Right lung (tissue), 10 donors: ENCODE measurements at places on chromosomes 3 and 15.

DNA sequence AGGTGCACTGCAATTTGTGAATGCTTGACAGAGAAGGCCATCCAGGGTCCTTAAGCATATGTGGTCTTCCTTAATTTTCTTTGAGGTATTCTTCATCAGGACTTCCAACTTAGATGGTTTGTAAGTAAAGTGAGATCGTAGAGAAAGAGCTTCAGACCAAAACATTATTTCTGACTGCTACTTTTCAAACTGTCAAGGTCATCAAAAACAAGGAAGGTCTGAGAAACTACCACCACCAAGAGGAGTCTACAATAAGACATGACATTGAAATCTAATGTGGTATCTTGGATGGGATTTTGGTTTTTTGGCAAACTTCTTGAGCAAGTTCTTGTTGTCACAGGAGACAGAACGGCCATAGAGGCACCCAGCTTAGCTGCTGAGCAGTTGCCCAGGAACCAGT lies 20.0 kb upstream of the RNF111 start:
- no peak for DNase-seq

GRCh38 chr3:106534206-106534605 lies 665.4 kb upstream of the CBLB start:
- no peak for DNase-seq

DNA sequence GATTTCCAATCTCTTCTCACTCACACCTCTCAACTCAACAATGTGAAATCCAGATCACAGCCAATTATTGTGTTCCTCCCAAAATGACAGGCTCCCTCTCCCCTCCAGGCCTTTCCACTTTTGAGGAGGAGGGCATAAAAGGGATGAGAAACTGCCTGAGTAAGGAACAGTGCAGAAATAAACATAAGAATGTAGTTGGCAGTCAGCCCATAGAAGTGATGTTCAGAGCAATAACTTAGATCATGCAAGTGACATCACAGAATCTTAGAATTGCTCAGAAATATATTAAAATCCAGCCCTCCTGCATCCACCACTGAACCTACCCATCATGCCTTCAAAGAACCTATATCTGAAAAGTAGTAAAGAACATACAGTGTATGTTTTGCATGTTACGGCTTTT lies 299.4 kb upstream of the GADL1 start:
- DNase-seq = no peak

- DNase-seq = no peak
Observed at GRCh38 chr15:70714565-70714964, 48.8 kb downstream of the UACA start.

DNA sequence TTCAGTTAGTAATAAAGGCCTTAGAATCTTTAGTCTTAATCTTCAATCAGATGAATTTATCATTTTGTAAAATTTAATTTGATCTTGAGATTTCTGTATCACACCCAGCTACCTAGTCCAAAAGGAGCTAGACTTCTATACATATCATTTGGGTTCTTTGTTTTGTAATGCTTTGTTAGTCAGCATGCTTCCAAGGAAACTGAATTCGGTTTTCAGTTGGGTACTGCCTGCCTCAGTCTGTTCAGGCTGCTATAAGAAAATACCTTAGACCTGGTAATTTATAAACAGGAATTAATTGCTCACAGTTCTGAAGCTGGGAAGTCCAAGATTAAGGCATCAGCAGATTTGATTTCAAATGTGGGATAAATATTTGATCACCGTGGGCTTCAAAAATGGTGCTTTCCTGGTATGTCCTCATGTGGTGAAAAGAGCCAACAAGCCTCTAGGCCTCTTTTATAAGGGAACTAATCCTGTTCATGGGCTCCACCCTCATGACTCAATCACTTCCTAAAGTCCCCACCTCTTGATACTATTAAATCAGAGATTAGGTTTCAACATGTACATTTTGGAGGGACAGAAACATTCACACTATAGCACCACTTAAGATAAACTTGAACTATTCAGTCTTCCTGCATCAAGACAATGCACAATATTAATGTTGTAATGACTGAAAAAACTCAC lies 800.7 kb downstream of the NAALADL2 start:
- no peak for DNase-seq

- DNase-seq = no peak
Observed at GRCh38 chr3:37346227-37347005, 172.0 kb upstream of the LRRFIP2 start.

DNA sequence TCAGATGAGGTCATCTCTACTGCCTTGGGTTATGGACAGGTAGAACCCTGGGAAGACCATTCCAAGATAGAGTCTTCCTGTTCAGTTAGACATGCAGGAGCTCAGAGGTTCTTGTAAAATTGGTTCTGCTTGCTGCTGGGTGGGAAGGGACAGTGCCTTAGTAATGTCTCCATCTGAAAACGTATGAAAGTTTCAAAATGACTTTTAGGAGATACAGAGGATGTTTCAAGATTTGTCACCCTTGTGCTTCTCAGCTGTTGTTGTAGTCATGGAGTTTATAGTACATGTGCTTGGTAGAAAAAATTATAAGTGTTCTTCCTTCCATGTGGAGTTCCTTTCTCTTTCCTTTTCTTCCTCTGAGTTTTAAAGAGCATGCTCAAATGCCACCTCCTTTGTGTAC lies 885.2 kb upstream of the CFAP20DC start:
- DNase-seq = no peak

- no peak for DNase-seq
Observed at GRCh38 chr3:194407423-194407822, 8.4 kb upstream of the GP5 start.

GRCh38 chr3:141306276-141306675 lies 62.0 kb upstream of the ZBTB38 start:
- DNase-seq = no peak

DNA sequence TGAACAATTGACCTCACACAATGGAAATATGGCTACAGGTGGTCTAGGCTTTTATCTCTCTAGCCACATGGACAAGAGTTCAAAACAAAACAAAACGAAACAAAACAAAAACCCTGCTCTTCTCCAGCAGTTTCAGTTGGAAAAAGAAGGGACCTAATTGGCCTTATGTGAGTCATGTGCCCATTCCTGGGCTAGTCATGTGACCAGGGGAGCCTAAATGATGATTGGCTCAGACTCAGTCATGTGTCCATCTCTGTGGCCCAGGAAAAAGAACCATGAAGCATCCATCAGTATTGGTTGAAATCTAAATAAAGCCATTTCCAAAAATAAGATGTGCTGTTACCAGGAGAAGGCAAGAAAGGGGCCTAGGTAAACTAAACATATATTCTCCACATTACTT lies 96.8 kb downstream of the ANXA2 start:
- no peak for DNase-seq

GRCh38 chr15:38991701-38992100 lies 427.1 kb upstream of the RASGRP1 start:
- DNase-seq = no peak

DNA sequence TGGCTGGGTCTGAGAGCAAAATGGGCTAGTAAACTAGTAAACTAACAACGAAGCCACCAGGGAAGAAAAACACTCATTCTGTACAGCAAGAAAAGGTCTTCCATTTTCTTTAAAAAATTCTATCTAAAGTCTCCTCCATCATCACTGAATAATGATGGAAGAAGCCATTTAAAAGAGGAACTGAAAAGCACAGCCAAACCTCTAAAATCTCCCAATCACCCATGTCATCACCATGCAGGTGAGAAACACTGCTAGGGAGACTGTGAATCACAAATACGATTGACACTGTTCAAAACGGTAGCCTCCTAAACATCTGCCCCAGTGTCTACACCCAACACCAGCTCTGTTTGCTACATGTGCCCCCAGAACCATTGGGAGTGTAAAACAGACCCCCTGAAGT lies 140.4 kb downstream of the RORA start:
- DNase-seq = no peak

GRCh38 chr15:81511138-81511537 lies 137.1 kb upstream of the TMC3 start:
- DNase-seq = no peak

DNA sequence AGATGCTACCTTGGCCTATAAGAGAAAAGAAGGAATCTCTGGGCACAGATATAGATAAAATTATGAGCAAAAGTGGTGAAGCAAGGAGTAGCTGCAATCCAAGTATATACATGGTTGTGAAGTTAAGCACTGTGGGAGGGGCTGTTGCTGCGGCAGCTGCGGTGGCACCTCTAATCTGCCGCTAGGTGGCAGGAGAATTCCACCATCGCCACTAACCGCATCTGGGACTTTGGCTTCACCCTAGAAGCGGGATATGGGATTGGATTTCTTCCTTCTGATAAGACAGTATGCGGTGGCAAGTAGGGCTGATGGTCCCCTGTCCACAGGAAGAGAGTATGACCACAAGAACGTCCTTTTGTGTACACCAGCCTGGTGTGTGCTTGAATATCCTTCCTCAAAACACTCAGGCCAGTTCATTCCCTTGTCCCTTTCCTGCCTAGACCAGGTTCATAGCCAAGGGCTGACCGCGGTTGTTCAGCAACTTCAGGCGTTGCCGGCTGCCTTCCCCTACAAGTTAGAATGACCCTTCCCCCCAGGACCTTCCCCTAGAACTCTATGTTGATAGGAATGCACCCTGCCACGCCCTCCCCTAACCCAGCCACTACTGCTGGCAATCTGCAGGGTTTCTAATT lies 5.1 kb downstream of the MAGEL2 start:
- DNase-seq = peak; percentile 54

GRCh38 chr3:171809611-171809860 lies 747 bp downstream of the PLD1 start:
- no peak for DNase-seq

DNA sequence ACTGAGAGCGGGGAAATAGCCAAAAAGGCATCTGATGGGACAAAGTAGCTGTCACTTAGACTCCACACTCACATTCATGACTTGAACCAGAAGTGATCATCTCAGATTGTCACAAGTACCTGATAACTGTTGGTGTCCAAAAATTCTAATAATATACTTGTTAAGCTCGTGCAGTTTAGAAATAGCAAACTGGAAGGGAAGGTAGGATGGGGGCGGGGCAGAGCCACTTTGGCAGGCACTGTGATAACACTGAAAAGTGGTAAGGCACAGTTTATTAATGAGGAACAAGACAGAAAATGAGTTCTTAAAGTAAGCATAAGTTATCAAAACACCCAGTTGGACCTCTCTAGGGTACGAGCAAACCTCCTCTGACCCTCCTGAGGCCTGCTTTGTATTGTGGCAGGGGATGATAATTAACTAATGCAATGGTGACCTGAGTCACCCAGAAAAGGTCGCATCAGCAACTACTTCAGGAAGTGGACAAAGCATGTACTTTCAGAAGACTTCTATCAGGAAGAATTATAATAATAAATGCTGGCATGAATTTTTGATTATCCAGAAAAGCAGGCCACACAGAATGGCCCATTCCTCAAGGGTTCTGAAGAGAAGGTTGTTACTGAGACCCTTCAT lies 54.4 kb downstream of the ADCY5 start:
- no peak for DNase-seq

DNA sequence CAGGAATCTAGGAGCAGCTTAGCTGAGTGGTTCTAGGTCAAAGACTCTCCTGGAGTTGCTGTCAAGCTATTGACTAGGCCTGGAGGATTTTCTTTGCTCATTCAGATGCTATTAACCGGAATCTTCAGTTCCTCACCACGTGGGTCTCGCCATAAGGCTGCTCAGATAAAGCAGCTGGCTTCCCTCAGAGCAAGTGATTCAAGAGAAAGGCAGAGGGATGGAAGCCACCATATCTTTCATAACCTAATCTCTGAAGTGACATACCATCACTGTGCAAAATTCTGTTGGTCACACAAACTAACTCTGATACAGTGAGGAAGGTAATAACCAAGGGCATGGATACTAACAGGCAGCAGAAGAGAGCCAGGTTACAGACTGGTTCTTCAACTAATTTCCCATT lies 72.7 kb upstream of the FLNB start:
- DNase-seq = no peak

DNA sequence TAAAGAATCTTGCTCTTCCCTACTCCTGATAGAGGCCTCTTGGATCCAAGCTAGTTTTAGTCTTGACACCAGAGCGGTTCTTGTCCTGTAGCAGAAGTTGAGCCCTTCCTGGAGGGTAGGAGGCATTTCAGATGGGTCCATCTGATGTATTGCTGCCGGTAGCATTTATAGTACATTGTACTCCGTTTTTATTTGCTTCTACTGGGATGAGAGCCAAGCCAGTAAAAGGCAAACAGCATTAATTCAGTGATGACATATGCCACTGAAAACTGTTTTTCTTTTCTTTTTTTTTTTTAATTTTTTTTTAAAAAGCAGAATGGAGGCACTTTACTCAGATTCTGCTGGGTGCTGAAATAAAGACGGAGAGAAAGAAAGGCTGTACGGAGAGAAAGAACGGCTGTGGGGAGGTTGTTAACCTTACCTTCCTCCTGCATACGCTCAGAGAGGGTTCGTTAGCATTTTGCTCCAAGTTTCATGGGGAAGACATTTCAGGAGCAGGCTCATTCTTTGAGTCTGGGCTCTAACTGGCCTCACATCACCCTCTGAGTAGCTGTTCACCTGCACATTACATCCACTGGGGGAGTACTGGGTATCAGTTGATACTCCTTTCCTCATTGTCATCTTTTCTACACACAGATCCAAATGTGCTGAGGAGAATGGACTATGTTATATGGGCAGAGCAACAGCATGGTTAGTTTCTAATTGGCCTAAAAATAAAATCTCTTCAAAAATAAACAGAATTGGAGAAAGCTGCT lies 161.5 kb downstream of the FEZF2 start:
- DNase-seq = no peak

- no peak for DNase-seq
Observed at GRCh38 chr15:68314563-68314962, 37.0 kb downstream of the FEM1B start.

GRCh38 chr3:193190146-193190786 lies 50.8 kb upstream of the PLAAT1 start:
- DNase-seq = no peak

GRCh38 chr3:48565591-48566400 lies 2.2 kb upstream of the UCN2 start:
- no peak for DNase-seq

GRCh38 chr15:67946701-67947100 lies 106.9 kb upstream of the RNU6-1 start:
- DNase-seq = no peak

- DNase-seq = no peak
Observed at GRCh38 chr15:99651023-99651807, 82.0 kb downstream of the LYSMD4 start.

- DNase-seq = peak; percentile 39
Observed at GRCh38 chr3:160402221-160403027, 3.0 kb downstream of the SMC4 start.

DNA sequence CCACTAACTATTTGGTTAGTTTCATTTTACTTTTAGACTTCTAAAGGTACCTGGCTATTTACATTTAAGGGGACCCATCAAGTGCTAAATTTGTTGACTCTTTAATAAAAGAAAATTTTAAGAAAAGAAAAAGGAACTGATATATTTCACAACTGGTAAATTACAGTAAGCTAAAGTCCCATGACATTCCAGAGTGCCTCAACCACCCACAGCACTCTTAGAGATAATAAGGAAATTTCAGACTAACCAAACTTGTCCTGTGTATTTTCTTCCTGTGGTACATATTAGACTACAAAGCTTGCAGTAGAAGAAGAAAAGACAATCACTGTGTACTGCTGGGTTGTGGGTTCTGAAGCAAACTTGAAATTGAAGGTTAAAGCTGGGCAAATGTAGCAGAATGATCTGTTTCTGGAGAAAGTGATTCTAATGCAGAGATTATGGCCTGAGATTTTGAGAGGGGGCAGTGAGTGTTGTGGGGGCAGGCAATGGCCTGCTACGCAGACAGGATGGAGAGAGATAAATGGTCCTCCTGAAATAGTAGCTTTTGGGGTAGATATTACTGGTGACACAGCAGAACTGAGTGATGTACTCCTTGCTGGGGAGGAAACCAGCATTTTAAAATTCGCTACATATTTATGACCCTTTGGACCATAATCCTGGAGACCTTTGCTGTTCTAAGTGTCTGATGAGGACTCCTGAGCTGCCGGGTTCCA lies 24.5 kb upstream of the MFSD1 start:
- DNase-seq = no peak
